ENCODE measurements at places on chromosomes 6 and 20. TPM values are rescaled to one million over a fixed set of nuclear protein-coding genes. Genes with fewer than 3 reads are reported as not detected.

ADRM1 gene
- total RNA-seq, result 93.1 TPM

- no peak for DNase-seq
Measured at GRCh38 chr6:7188492-7188891, 80.7 kb downstream of the RREB1 start.

GRCh38 chr6:125802943-125803377 is 12.2 kb downstream of the NCOA7 start:
- DNase-seq, result no peak

NR2E1 gene
- not detected for total RNA-seq

VGLL2 gene
- total RNA-seq, result not detected

GRCh38 chr6:150514806-150515380 is 84.8 kb upstream of the PLEKHG1 start:
- DNase-seq, result no peak

DNA sequence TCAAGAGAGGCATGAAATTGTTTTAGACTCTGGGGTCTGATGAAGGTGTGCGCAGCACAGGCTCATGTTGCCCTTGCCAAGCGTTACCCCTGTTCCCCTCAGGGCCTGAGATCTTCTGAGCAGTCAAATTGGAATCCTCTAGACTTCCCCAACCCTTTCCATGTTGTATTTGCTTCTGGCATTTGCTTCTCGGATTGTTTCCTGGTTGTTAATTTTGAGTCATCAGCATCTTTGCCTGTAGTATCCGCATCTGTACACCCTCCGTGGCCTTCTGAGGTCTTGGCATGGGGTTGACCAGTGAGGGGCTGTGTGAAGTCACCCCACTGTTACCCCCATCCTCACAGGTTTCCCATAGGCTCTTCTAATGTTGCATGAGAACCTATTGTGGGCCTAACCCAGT is 40.9 kb downstream of the SLC24A3 start:
- DNase-seq, result no peak

SRF gene
- 17.7 TPM for total RNA-seq

- DNase-seq, result no peak
Measured at GRCh38 chr20:57818418-57819181, 108.8 kb upstream of the PMEPA1 start.

DNA sequence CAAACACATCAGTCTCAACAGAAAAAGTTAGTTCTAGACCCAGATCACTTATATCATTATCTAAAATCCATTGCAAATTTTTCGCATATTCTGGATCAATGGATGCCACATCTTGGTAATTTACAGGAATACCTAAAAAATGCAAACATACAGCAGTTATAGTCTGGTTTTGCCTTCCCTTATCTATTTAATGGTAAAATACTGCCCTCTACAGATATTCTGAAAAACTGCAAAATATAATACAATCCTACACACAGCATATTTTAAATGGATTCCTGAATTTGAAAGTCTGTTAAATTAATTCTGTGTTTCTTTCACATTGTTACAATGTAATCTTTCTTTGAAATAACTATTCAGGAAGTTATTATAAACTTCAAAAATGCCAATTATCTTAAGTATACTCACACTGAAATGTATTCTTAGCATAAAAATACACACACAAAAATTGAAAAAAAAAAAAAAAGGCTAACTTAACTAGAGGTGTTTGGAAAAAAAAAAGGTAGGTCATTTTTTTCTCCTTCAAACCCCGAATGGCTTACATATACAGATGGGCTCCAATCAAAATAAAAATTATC is 88.4 kb downstream of the HACE1 start:
- no peak for DNase-seq

GRCh38 chr6:502761-503160 is 111.2 kb downstream of the IRF4 start:
- DNase-seq, result no peak

RPRD1B gene
- total RNA-seq, result 21.5 TPM

- no peak for DNase-seq
Measured at GRCh38 chr6:137496909-137497720, 2.9 kb upstream of the OLIG3 start.

DNA sequence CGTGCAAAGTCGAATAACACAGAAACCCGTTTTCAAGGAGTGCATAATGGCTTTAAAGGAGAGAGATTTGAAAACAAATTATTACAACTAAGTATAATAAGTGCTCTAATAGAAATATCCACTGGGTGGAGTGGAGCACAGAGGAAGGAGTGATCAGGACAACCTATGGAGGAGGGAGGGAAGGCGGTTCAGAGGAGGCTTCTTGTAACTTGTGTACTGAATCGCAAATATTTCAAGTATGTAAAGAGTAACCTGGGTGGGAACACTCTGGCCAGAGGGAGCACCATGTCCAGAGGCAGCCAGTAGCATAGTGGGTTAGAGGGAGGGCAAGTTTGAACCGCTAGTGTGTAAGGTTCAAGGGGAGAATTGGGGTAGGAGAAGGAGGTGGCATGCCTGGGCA is 21.6 kb upstream of the TNFAIP3 start:
- no peak for DNase-seq

ADGB gene
- total RNA-seq, result not detected

- no peak for DNase-seq
Measured at GRCh38 chr6:25043892-25044291, 108.1 kb upstream of the RIPOR2 start.

DNA sequence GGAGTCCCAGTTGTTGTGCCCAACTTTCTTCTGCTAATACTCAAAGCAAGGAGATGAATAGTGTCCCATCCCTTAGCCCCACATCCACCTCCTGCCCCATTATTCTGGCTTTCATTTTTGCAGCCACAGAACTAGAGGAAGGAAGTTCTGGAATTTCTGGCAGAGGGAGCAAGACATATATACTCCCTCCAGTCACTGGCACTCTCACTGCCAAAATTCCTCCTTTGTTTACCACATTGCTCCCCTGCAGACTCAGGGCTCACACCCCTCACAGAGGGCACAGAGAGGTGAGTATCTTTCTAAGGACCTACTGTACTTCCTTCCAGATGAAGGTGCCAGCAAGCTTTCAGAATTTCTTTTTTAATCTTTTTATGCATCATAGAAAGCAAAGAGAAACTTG is 168.0 kb upstream of the ID4 start:
- DNase-seq, result no peak

DNA sequence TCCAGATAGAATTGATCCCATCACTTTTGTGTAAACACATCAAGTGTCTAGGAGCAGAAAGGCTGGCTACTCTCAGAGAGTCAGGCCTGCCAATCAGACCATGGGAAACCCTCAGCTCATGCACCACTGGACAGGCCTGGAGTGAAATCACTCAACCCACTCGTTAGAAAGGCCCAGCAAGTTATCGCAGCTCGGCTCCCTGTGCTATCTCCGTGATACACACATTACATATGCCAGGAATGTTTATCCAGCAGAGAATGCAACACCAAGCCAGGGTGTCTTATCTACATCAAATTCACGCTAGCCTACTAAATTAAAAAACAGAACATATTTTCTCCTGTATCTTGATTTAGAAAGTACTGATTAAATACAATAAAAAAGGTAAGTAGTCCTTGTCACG is 232.4 kb upstream of the FOXQ1 start:
- DNase-seq, result no peak

GNL1 gene
- 64.8 TPM for total RNA-seq

SMLR1 gene
- not detected for total RNA-seq

BANF2 gene
- total RNA-seq, result not detected

BICRAL gene
- total RNA-seq, result 9.4 TPM
